ENCODE measurements at places on chromosomes 3 and 15.

- no peak for DNase-seq
Observed at GRCh38 chr3:34869696-34870095, 769.6 kb upstream of the ARPP21 start.

DNA sequence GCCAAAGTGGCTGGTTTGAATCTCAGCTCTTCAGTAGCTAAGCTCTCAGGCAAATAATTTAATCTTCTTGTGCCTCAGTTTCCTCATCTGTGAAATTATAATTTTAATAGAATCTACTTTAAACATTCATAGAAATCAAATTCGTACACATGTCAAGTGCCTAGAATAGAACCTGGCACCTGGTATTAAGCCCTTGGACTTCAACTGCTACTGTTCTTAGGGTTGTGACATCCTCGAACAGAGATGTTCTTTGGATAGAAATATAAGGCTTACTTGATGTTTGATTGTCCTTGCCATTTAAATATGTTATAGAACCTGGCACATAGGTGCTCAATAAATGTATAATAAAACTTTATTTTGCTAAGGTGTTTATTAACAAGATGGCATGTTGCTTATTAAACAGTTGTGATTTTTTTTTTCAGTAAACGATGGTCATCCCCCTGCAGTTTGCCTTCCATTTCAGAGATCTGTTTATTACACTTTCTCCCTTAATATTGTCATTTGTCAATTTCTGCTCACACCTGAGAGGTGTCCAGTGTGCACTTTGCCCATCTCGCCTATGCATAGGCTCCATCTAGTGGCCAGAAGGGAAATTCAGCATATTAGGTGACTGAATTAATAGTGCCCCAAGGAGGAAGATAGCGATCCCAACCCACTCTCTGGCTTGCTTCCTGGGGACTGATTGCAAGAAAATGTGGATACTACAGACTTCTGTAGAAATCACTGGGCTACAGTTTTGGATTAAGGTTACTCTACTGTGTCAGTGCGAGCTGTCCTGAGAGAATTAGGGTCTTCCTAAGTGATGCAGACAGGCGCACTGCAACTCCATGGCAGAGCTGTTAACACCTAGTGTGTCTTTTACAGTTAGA lies 10.7 kb downstream of the IGF1R start:
- no peak for DNase-seq

DNA sequence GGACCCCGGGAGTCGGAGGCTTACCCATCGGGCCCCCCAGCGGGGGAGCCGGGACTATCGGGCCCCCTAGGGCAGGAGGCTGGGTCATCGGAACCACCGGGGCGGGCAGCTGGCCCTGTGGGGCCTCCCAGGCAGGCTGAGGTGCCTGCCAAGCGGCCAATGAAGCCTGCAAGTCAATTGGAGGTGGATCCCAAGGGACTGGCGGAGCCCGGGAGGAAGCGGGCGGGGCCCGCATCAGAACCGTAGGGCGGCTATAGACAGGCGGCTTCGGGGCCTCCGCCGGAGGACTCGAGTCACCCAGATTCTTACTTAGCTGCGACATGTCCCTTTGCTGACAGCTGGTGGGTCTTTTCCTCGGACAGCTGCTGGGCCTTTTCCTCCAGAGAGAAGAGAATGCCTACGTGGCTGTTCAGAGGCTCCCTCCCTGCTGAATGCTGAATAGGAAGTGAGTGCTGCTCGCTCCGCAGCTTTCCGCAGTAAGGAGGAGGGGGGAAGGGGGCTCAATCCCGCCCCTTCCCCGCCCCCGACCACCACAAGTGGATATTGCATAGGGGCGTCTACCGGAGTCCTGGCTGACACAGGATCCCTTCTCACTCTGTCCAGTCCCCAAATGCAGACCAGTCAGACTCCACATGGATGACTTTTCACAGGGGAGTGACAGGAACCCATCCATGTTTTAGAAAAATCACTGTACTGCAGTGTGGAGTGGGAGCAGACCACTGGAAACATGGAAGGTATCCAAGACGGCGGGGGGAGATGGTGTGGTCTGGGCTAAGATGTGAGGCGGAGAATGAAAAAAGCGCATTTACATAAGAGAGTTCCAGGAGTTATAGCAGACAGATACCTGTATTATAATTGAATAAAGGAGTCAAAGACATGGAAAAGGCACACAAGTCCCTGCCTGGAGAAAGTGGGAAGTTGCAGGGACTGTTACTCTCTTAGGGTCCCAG lies at the start of gene MAGEL2:
Gene MAGEL2 (minus strand): TSS at position 447 of the 950 bp plus-strand sequence. CDS start 125 bp downstream, at position 322.
- DNase-seq, result no peak

DNA sequence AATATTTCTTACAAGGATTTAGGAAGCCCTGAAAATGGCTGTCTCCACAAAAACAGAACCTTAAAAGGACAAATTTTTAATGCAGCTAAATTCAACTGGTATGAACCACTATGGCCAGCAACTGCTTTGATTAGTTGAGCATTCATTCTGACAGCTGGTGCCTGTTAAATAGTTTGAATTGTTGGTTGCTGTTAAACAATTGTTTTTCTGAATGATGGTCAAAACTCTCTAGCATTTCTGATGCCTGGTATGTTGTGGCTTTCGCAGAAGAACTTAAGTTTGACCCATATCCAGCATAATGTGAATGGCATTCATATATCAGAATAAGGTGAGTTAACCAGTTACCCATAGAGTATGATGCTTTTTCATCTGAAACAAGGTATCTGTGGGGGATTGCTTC lies 138.4 kb downstream of the MEIS2 start:
- no peak for DNase-seq

GRCh38 chr3:65785065-65785645 lies 253.6 kb downstream of the MAGI1 start:
- peak; percentile 23 for DNase-seq

- DNase-seq, result no peak
Observed at GRCh38 chr15:50996641-50997040, 88.2 kb downstream of the AP4E1 start.

GRCh38 chr3:183328823-183329222 lies 75.8 kb downstream of the B3GNT5 start:
- no peak for DNase-seq

DNA sequence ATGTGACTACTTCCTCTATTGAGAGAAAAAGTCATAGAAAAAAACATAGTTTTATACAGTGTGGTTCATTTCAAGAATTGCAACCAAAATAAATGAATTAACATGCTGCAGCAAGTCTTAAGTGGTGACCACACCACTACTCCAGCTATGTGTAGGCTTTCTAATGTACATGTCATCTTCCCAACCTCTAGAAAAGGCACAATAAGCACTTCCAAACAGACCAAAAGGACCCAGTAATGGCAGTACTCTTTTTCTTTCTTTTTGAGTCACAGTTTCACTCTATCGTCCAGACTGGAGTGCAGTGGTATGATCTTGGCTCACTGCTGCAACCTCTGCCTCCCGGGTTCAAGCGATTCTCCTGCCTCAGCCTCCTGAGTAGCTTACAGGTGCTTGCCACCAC lies 219.3 kb upstream of the KBTBD8 start:
- no peak for DNase-seq

GRCh38 chr3:64082411-64082810 lies 59.1 kb upstream of the PSMD6 start:
- DNase-seq, result no peak

DNA sequence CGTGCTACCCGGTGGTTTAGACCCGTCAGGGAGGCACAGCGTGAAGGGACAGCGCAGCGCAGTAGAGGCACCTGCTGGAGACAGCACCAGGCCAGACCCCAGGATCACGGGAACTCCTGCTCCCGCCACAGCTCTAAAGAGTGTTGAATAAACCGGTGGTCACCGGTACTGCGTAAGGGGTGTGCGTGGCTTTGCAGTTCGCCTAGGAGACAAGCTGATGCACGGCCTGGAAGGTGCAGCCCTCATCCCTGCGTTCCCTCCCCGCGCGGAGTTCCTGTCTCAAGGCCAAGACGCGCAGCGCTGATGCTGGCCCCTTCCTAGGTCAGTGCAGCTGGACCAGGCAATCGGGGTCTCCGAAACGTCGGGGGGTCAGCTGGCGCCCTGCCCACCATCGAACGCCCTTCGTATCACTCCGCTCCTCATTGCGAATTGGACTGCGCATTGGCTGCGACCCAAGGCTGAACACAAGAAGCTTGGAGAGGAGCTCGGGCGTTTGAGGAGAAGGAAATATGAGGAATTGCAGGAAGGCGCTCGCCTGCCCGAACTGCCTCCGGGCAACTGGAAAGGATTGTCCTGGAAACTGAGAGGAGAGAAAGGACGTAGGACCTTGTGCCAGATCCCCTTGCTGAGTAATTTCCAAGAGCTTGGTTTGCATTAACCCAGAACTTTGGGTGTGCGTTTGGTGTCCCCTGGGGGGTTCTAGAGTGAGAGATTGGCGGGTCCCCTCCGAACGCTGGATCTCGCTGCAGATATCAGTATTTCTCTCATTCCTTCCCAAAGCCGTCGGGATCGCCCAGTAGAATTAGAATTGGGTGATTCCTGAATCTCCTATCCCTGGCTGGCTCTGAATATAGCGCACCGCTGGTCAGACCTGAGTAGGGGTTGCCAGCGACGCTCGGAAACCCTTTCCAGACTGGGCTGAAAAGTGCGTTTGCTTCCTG lies 2.3 kb upstream of the SOX14 start:
- DNase-seq, result no peak

- no peak for DNase-seq
Observed at GRCh38 chr3:136844724-136845123, 17.3 kb upstream of the NCK1 start.

DNA sequence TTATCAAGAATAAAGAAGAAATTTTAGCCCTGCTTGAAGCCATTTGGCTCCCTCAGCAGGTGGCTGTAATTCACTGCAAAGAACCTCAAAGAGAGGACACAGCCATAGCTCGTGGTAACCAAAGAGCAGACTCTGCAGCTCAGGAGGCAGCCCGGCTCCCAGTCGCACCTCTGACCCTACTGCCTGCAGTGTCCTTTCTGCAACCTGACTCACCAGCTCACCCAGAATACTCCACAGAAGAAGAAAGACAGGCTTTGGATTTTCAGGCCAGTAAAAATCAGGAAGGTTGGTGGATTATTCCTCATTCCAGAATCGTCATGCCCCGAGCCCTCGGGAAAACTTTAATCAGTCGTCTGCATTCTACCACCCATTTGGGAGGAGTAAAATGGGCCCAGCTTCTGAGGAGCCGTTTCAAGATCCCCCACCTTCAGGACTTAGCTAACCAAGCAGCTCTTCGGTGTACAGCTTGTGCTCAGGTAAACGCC lies 38.6 kb downstream of the ZBTB11 start:
- DNase-seq, result no peak

DNA sequence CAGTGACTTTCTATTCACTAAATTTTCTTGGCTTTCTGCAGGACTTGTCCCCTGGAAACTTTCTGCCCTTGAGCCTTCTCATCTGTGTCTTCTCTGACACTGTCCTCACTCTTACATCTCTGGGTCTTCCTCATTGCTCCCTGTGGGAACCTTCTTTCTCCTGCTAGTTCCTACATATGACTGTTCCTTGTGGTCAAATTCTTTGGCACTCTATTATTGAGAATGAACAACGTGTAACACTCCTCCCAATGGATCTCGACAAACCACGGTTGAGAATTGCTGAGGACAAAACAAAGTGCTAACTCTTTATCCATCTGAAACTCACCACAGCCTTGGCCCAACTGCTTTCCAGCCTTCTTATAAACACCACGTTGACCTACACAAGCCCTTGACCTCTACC lies 3.5 kb upstream of the FAM81A start:
- DNase-seq, result no peak

DNA sequence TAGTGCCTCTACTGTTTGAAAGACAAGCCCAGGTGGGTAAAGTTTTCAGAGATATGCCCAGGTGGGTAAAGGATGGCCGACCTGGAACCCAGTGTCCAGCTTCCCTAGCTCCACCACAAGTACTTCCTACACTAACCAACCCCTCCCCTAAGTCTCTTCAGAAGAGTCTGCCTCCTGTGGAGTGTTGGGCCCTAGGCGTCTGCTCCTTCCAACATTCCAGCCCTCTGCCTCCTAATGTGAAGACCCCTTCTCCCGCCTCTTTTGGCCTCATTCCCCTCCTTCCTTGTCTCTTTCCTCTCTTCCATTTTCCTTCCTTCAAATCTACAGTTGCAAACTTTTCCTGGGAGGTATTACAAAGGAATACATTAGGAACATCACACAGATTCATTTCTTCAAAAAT lies 38.6 kb downstream of the CNTN3 start:
- DNase-seq, result no peak

DNA sequence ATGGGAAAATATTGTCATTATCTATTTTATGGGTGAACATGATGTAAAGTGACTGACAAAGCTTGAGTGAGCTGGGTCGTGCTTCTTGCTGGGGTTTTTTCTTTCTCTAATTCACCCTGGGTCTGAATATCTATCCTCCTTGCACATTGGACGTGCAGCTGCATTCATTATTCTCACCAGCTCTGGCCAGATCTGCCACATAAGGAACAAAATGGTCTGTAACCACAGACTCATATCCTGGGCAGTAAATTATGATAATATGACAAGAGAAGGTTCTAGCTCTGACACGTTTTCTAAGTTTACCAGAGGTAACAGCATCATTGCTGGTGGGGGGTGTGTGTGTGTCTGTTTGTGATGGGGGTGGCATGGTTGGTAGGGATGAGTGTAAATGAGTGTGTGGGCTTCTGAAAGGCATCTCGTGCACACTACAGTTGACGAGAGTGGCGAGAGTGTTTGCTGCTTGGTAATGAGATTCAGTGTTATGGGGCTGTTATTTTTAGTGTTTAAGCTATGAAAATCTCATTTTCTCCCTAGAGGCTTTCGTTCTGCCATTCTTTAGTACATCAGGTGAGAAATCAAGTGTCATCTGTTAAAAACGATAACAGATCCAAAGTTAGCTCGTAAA lies 418.4 kb downstream of the PDCD6IP start:
- no peak for DNase-seq

GRCh38 chr3:132418916-132419315 lies 1.6 kb downstream of the DNAJC13 start:
- DNase-seq, result no peak

DNA sequence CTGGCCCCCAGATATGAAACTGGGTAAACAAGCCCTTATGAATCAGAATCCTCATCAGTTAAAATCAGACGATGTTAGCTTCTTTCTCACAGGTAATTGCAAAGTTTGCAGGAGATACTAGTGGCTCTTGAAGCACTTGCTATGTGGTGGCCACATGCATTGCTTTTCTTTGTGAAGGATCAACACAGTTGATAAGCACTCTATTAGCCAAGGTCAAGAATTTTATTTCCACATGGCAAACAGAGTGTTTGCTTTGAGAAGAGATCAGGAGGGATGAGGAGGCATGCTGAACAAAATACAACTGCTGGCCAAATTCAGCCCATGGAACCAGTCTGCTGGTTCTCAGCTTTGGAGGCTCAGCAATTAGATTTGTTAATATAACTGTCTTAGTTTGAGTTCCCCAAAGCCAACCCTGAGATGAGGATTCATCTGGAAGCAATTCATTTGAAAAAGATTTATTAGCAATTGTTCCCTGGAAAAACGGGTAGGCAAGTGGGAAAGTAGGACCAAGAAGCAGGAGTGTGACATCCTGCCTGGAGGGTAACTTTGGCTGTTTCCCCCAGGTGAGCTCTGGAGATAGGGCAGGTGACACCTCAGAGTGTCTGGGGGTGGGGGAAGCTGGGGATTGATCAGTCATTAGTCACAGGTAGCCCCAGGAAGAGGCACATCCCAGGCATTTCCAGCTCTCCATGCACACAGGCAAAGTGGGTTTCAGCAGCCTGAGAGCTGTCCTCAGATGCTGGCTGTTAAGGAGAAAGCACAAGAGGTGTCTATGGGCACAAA lies 180.3 kb downstream of the ABHD5 start:
- DNase-seq, result no peak

- no peak for DNase-seq
Observed at GRCh38 chr3:76631251-76631650, 408.6 kb upstream of the ROBO2 start.

GRCh38 chr15:81105545-81105944 lies 28.5 kb upstream of the CFAP161 start:
- no peak for DNase-seq

- no peak for DNase-seq
Observed at GRCh38 chr3:60810881-60811280, 440.4 kb downstream of the FHIT start.
